ENCODE measurements at places on chromosomes 12 and 14.

DNA sequence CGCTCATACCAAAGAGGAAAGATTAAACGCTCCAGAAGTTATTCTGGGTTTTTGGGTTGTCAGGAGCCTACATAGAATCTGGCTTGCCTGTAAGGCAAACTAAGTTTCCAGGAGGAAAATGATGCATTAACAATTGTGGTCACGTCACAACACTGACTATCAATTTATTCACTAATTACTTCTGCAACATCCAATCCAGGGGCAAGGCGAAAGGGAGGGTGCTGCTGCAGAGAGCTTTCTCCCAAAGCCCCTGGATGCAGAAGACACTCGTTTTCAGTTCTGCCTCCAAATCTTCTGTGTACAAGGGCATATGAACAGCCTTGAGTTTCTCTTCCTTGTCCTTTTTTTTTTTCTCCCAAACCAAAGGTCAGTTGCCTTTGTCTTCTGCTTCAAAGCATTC lies 10.5 kb upstream of the SRRM4 start:
- DNase-seq = no peak

DNA sequence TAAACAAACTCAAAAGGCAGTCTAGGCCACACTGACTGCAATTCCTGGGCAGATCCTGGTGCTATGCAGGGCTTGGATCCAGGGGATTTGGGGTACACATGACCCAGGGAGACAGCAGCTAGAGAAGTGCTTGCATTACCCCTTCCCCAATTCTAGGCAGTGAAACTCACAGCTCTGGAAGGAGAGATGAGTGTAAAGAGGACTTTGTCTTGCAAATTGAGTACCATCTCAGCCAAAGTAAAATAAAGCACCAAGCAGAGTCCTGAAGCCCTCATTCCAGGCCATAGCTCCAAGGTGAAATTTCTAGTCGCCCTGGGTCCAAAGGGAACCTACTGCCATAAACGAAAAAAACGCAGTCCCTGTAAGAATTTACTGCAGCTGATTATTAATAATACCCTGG lies 644.9 kb upstream of the FLRT2 start:
- no peak for DNase-seq

DNA sequence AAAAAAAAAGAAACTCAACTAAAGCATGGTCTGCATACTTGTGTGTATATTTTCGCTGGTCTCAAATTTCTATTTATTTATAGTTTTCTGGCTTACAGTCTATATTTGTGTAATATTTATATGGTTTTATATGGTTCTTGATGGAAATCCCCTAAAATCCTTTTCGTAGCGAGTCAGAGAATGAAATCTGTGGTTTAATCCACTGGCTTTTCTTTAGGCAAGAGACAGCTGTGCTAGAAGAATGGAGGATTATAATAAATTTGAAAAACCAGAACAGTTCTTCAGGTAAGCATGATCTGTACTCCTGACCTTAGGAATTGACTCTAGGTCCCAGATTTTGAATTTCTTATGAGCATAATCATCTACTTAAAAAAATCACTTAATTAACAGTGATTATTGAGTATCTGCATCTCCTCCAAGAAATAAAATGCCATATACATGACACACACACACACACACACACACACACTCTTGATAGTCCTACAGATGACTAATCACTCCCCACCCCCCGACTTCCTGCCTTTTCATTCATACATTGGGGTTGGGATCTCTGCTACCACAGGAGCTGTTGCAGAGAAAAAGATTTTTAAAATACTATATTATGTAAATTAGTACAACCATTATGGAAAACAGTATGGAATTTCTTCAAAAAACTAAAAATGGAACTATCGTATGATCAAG lies 113.4 kb downstream of the CRADD start:
- DNase-seq = no peak

DNA sequence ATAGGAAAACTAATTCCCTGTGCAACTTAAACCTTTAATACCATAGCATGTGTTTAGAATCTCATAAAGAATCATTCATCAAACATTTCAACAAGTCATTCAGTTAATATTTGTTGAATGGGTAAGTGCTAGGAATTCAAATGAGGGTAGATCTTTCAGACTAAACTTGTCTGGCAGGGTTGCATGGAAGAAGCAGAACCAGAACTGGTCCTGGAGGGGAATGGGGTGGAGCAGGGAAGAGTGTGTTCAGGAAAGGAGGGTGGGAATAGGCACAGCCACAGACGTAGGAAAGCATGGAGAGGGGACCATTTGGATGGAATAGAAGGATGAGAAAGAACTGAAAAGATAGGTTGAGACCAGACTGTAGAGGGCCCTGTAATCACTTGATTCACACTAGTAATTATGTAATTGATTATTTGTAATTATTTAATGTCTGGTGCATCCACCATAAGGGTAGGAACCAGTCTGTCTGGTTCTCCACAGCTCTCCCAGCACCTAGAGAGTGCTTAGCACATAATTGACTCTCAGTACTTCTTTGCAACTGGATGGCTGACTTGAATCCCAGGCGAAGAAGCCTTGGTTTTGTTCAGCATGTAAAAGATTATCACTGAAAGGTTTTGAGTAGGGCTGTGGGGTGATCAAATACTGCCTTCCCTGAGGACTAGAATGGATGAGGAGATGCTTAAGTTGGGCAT lies 3.0 kb upstream of the MAP3K9 start:
- no peak for DNase-seq

- no peak for DNase-seq
Measured at GRCh38 chr14:57254884-57255283, 13.8 kb downstream of the EXOC5 start.

DNA sequence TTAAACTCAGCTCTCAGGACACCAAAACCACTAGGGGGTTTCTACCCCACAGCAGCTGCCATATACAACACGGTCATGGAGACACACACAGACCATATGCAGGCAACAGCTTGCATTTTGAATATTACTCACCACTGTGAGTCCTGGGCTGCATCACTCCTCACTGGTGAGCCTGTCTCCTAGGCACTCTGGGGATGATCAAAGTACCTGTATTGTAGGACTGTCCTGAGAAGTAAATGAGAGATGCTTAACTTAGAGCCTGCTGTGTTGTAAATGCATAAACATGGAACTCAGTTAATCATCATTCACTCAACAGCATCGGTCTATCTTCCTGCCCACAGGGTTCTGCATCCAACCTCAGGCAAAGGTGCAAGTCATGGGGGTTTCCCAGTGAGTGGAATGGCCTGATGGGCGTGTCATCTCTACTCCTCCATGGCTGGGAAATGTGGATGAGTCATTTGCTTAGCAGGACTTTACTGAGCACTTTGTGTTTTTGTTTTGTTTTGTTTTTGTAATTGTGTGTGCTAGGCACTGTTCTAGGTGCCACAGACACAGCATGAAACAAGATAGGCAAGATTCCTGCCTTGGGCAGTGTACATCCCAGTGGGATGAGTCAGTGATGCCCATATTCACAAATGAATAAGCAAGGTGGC lies 1141.2 kb upstream of the TMEM132C start:
- DNase-seq = no peak

DNA sequence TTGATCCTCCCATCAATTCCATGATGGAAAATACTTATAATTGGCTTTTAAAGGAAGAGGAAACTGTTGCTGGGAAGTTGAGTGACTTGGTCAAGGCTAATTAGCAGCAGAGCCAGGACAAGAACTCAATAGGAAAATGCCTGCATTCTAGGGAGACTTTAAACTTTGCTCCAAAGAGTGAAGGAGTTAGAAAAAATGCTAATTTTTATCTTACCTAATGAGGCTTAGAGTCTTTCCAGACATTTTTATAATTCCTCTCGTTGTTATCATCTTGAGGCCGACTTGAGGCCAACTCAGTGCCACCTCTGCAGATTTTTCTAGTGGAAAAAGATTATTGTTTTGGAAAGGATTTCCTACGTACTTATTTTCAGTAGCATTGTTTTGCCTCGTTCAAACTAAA lies 344.6 kb downstream of the ETNK1 start:
- no peak for DNase-seq

- DNase-seq = no peak
Measured at GRCh38 chr12:122793685-122794106, 19.3 kb downstream of the CCDC62 start.

DNA sequence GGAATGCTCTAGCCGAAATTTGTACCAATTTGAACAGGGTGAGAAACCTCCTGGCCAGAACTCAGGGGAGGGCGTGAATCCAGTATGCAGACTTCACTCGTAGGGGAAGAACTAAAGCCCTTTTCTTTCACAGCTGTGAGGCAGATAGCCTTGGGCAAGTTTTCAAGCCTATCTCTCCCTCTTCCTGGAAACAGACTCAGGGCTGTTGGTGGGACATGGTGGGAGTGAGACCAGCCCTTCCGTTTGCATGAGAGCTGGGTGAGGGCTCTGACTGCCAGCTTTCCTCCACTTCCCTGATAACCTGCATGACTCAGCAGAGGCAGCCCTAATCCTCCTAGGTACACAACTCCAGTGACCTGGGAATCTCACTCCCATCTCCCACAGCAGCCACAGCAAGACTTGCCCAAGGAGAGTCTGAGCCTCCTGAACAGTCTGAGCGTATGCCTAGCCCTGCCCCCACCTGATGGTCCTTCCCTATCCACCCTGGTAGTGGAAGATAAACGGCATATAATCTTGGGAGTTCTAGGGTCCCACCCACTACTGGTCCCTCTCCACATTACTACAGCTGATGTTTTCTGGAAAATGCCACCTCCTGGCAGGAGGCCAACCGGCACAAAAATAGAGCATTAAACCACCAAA lies 170.1 kb upstream of the AMIGO2 start:
- no peak for DNase-seq

- DNase-seq = no peak
Measured at GRCh38 chr12:69840727-69841126, 15.7 kb downstream of the MYRFL start.

DNA sequence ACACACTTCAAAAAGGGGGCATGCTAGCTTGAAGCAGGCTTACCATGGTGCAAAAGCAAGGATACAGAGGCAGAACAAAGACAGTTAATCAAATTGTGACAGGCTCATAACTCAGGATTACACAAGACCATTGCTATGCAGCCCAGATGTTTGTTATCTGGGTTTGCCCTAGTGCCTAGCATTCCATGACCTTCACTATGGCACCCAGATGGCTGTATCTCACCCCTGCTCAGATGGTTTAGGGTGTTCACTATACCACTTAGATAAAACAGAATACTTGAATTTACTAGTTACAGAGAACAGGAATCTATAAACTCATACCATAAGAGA lies 56.2 kb downstream of the SDR9C7 start:
- no peak for DNase-seq

- no peak for DNase-seq
Measured at GRCh38 chr12:54616933-54617680, 17.6 kb downstream of the LACRT start.

- no peak for DNase-seq
Measured at GRCh38 chr12:100399095-100399494, 42.2 kb downstream of the SLC17A8 start.

GRCh38 chr12:77469578-77470333 lies 360.9 kb upstream of the NAV3 start:
- no peak for DNase-seq

DNA sequence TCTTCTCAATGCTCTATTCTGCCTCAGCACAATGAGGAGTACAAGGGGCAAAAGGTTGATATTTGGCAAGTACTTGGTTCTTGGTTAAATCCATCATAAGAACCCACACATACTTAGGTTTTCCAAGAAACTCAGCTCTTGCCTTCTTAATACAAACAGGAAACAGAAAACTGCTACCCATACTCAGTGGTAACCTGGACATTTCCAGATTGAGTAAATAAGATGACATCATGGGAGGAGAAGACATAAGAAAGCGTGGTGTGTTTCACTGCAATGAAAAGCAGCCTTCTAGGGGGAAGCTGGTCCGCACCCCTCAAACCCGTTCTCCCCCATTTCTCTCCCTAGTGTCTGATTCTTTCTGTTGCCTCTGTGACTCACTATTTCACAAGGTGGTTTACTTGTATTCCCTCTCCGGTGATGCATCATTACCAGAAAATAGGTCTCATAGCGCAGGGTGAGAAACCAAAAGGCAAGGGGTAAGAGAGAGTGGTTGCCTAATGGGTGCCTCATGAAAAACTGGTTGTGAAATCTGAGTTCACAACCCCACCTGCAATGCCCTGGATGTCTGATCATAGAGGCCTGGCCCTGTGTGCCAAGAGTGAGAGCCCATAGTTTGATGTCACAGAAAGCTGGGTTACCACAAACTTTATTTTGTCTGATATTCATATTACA lies 326.5 kb upstream of the TBX3 start:
- DNase-seq = no peak

DNA sequence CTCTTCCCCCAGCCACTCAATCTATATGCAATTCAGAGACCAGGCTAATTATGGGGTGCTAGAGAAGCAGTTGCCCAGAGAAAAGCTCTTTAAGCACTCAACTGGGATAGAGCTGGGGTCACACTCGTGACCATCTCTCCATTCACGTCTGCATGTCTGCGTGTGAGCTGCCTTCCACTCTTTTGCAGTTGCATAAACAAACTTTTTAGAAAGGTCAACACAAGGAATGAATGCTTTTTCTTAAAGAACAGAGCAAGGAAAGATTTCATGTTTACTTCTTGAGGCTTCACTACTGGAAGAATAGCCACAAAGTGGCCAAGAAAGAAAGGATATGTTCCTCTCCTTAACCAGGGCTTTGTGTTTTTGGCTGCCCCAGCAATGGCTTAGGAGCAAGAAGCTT lies 151.1 kb downstream of the SAMD4A start:
- no peak for DNase-seq

- DNase-seq = no peak
Measured at GRCh38 chr12:125083072-125083471, 17.8 kb downstream of the AACS start.

DNA sequence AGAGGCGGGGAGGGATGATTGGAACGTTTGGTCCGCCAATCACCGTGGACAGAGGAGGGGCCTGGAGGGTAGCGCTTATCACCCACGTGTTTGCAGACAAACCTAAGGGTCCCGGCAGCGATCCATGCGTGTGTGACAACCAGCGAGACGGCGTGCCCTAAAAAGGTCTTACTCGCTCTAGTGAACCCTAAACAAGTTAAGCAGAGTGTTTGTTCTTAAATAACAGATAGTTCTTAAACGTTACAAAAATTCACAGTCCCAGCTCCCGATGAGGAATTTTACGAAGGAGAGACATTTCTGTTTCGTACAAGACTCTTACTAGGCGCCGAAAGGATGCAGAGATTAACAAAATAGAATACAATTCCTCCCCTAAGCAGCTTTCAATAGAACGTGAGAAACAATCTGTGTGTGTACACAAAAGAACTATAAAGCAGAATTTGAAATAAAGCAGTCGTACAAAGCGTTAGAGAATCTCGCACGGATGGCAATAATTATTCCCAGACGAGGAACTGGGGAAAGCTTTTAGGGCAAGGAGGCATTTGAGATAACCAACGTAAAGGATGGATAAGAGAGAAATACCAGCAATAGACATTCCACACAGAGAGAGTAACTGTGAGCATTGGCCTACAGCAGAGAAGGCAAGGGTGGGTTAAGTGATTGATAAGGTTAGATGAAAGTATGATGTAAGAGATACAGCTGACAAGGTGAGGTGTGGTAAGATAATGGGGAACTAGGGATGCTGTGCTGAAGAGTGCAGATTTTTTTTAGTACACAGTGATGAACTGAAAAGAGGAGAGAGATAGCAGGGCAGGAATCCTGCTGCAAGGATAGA lies 831 bp upstream of the RPS6KA5 start:
- no peak for DNase-seq

- no peak for DNase-seq
Measured at GRCh38 chr14:95293449-95293848, 26.3 kb downstream of the CLMN start.

- no peak for DNase-seq
Measured at GRCh38 chr12:2239381-2239871, 186.6 kb downstream of the CACNA1C start.

GRCh38 chr12:47870175-47870781 lies 34.5 kb downstream of the VDR start:
- no peak for DNase-seq
